Cardiac muscle cell (in vitro differentiated cells and primary cell): ENCODE measurements at places on chromosomes 4 and X. TPM values are rescaled to one million over a fixed set of nuclear protein-coding genes. Genes with fewer than 3 reads are reported as not detected.

DNA sequence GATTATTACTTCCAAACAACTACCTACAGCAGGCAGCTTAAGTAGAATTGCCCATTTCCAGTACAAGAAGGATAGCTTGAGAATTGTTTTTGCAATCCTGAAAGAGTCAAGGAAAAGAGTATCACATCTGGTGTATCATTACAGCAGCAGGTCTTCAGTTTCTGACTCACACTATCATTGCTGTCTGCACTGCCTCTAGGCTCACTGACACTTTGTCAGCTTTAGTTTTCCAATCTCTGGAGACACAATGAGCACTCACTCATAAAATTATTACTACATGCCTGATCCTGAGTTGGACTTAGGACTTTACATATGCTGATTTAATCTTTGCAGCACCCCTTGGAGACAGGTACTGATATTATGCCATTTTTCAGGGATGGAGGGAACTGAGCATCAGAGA, 244.6 kb upstream of the BOD1L1 start:
- DNase-seq = no peak

GRCh38 chr4:35463251-35463952, 780.9 kb downstream of the ARAP2 start:
- DNase-seq = no peak

- no peak for DNase-seq
Observed at GRCh38 chr4:3234171-3235029, 14.6 kb upstream of the MSANTD1 start.

GRCh38 chrX:13125188-13125587, 80.8 kb upstream of the FAM9C start:
- no peak for DNase-seq

DNA sequence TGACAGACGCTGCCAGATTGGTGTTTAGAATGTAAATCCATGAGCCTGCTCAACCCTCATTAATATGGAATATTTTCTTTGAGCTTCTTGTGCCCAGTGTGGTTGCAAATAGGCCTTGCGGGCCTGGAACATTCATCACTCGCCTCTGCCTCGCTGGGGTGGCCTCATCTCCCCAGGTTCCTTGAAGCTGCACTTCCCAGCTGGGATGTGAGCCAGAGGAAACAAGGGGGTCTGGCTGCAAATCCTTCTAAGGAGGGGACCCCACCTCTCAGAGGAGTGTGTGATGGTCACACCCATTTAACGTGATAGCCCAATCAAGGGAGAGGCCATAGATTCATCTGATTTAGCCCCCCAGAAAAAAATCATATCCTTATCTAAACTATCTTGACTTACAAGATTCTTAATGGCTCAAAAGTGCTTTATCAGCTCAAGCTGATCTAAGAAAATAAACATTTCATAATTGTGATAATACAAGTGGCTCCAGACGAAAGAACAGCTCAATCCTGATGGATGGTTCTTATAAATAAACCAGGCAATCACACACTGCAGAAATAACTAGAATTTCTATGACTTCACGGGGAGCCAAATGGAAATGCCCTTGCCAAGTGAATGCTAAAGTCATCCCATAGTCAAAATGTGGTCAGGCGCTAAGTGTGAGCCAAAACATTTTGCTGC, 189.9 kb downstream of the PTTG2 start:
- DNase-seq = no peak

GRCh38 chr4:61750810-61751209, 550.7 kb downstream of the ADGRL3 start:
- DNase-seq = no peak

- DNase-seq = peak; percentile 23
Observed at GRCh38 chr4:94758700-94759399, 1.1 kb downstream of the BMPR1B start.

The JCHAIN gene
- not detected in 2 replicates for total RNA-seq

The HSFX3 gene
- total RNA-seq = not detected in 2 replicates

The AREG gene
- total RNA-seq = not detected in 2 replicates

The MANBA gene
- 74.5 and 82.3 TPM in 2 replicates for total RNA-seq
